ENCODE measurements at places on chromosomes 13 and 19.
A peak's percentile ranks its signal among the peaks of the same experiment; 100 is the strongest.

DNA sequence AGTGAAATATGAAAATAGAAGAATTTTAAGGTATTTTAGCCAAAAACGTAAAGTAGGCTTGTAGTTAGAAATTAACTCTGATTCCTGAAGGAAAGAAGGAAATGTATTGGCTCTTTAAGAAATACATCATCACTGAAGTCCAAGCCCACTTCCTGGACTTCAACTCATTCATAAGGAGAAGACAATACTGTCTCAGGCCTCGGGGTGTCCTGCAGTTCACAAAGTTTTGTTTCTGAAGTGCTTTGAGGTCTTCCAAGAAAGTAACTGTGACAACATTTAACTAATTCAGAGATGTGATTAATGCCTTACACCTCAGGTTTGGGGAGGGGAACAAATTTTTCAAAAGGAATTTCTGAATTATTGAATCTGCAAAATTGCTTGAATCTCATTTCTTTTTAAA lies 65.8 kb upstream of the STARD13 start:
- no peak for DNase-seq

DNA sequence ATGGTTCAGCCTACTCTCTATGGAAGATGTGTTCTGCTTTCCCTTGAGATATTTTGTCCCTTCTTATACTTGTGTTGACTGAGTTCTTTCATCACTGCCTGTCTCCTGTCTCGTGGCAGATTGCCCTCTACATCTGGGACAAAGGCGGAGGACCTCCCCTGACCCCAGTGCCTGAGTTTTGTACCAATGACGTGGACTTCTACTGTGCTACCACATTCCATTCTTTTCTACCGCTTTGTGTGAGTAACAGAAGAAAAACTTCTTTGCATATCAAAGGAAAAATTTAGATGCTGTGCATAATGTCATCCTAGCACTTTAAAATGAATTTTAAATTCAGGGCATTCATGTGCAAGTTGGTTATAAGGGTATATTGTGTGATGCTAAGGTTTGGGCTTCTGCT lies 74.6 kb downstream of the B3GLCT start:
- no peak for DNase-seq

- DNase-seq, result no peak
These were observed 5.1 kb downstream of the OR10H1 start for GRCh38 chr19:15810335-15810734.

DNA sequence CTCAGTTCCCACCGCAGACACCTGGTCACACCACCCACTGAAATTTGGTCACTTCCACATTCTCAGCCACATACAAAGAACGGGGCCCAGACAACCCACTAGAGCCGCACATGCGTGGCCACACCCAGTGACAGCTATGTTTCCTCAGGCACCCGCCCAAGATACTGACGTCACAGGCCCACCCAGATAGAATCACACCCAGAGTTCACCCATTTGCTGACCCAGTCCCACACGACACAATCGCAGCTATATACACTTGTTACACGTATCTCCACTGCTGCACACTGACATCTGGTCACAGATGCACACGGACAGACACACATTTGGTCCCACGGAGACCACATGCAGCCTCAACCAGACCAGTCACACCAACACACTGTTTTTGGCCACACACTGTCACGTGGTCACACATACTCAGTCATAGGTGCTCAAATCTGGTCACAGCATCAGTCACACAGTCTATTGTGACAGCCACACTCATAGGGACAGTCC lies 2.9 kb downstream of the NUMBL start:
- DNase-seq, result no peak

DNA sequence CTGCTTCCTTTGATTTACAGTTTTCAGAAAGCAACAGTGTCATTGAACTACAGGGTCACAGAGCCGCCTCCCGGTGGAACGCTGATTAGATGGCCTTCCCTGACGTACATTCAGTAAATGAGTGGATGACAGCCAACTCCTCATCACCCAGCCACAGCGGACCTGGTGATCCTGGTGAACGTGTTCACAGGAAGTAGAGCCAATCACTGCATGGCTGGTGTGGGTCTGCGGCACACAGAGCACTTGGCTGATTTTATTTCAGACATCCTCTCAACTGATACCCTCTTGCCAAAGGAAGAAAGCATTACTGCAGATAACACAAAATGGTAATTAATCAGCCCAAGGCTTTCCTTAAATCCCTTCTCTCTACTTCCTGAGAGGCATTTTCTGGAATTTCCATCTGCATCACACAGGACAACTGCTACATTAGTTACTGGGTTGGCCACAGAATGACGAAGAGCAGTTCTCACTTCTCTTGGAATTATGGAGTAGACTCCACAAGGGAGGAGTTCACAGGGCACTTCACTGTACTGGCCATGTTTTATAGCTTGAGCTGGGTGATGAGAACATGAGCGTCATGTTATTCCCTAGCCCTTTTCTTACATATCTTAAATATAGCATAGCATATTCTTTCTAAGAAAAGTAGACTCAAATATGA lies 84.0 kb upstream of the SLC7A1 start:
- no peak for DNase-seq

DNA sequence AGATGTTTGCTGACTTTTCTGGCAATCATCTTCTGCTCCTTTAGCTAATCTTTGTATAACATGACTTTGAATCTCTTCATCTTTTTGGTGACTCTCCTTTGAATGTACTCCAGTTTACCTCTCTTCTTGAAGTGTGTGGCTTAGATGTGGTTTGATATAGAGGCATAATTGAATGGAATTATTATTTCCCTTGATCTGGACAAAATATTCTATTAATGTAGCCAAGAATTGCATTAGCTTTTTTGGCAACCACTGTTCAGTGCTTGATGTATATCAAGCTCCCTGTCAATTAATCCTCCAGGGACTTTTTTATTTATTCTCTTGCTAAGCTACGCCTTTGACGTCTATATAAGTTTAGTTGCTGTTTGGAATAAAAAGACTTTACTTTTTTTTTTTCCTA lies 490.8 kb downstream of the PCDH20 start:
- no peak for DNase-seq

DNA sequence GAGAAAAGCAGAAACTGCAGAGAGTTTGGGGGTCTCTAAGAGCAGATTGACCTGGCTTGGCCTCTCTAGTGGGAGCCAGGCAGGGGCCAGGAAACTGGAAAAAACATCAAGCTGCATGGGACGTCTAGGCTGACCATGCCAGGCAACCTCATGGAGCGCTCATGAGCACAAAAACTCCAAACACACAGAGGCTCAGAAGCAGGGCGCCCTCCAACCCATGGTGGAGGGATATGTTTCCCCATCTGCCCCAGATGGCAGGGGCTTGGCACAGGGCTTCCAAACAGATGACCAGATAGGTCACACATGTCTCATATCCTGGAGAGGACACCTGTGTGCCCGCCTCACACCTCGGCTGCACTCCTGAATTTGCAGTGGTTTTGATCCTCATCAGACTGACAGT lies 879.0 kb downstream of the UQCRFS1 start:
- DNase-seq, result no peak

GRCh38 chr19:4976401-4977298 lies 7.7 kb downstream of the KDM4B start:
- DNase-seq, result no peak

DNA sequence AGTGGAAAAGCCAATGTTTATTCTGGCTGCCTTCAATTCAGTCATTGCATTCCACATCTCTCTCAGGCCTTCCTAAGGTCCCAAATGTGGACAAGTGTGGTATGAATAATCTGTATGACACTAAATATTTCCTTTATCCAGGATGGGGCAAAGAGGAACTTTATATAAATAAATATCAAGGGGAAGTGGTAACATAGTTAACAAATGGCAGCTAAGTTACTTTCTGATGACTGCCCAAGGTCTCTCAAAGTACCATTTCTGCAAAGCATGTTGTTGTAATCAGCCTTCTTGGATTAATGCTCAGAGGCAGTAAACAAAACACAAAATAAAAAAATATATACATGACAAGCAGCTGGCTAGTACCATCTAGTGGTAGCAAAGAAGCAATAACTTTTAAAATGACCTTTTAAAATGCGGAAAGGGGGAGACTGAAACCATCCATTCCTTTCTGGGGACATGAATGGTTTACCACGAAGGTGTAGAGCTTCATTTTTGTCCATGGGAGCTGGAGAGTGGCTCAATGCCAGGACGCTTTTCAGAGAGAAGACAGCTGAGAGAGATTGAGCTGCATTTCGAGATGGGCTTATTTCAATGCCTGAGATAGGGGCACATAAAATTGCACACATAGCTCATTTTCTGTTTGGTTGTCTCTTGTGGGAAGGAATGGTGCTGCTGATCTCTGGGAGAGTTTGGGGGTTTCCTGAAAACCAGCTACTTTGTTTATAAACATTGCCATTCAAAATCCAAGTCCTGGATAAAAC lies 259.2 kb downstream of the RFC3 start:
- no peak for DNase-seq

DNA sequence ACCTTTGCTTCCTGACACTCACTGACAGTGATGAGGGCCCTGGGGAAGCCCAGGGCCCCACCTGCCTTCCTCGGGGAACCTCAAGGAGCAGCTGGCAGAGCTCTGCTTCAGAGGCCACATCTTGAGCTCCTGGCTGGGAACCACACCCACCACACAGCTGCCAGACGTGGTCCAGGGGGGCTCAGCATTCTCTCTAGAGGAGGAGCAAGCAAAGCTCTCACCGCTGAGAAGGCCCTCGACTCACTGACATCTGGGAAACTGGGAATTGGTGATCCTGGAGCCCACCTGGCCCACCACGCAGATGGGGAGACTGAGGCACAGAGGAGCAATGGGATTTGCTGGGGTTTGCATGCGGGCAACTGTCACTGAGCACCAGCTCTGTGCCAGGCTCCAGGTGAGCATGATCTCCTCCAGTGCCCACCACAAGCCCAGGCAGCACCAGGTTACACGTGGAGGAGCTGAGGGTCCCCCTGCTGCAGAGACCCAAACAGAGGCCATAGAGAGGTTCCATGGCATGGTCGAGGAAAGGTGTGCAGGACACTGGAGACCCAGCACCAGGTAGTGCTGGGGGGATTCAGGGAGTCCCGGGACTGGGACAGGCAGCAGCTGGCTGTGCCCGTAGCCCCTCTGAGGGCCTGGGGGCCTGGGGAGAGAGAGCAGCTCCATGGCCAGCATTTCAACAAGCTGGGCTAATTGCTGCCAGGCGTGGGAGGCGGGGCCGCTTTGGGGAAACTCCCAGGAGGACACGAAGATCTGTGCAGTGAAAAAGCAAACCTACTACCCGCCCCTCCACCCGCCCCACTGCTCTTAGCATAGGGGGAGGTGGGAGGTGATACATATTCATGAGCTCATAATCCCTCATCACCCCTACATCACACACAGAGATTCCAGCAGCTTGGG lies 33.4 kb downstream of the PEPD start:
- peak; percentile 16 for DNase-seq

- no peak for DNase-seq
These were observed 42.7 kb downstream of the TEX29 start for GRCh38 chr13:111363121-111363520.

DNA sequence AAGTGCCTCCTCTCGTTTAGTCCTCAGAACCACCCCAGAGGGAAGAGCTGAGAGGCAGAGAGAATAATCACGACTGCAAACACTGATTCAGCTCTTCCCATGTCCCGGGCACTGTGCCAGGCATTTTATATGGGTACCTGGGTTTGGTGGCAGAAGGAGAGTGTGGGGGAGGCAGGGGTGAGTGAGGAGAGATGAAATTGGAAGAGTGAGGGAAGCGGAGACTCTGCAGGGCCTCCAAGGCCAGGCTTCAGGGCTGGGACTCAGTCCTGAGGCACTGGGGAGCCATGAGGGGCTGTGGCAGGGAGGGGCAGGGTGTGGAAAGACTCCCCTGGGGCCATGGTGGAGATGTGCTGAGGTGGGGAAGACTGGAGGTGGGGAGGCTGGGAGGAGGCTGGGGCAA lies 8.7 kb downstream of the SYNGR4 start:
- DNase-seq, result no peak

DNA sequence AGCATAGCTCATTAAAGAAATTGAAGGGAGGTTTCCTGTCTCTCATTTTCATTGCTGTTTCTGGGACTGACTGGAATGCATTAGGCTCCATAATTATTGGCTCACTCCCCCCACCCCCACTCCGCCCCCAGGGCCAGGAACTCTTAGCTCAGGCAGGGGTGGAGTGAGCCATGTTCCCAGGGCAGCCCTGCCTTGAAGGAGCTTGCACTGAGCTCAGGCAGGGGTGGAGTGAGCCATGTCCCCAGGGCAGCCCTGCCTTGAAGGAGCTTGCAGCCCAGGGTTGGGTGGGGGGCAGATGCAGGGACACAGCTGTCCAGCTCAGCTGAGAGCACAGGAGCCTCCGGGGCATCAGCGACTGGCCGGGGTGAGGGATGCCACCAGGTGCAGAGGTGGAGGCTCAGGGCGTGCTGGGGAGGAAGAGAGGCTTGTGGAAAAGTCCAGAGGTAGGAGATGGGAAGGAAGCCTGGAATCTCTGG lies 39.1 kb upstream of the TFDP1 start:
- no peak for DNase-seq

DNA sequence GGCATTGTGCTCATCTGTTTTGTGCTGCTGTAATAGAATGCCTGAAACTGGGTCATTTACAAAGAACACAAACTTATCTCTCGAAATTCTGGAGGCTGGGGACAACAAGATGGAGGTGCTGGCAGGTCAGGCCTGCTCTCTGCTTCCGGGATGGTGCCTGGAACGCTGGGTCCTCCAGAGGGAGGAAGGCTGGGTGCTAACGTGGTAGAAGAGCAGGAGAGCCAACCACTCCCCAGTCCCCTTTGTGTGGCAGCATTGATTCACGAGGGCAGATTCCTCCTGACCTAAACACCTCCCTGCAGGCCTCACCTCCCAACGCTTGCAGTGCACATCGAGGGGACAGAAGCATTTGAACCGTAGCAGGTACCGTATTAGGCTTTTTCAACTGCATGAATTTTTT lies 34.1 kb upstream of the TFDP1 start:
- DNase-seq, result no peak

- DNase-seq, result no peak
These were observed 498.1 kb downstream of the COG6 start for GRCh38 chr13:40153516-40153915.

DNA sequence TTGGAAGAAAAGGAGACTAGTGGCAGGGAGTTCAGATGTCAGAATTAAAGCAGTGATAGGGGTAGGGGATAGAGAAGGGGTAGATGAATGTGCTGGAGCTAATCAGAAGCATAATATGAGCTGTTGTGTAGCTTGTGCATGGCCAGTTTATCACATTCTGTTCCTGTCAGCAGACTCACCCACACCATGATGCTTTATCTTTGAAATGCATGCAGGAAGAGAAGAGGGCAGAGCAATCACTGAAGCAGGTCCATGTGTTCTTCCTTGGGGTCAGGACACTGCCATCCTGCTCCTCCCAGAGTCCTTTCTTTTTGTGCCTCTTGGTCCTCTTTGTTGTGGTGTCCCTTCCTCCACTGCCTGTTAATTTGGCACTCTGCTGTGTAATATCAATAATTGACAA lies 5.8 kb downstream of the CHAMP1 start:
- DNase-seq, result no peak

DNA sequence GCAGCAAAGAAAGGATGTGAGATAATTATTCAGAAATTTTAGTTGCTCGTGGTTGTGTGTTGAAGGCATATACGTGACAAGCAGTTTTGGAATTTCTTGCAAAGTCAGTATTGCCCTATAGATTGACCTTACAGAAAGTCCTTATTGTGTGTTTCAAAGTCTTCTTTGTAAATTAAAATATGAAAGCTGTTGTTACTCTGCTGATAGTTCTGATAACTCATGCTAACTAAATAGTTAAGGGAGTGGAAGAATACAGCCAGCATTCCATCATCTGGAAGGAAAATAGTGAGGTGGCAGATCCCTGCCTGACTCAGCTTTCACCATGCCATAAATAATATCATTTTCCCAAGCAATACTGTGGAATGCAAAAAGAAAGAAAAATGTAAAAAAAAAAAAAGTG lies 27.2 kb downstream of the WASF3 start:
- DNase-seq, result no peak

GRCh38 chr13:106372199-106373155 lies 163.0 kb downstream of the EFNB2 start:
- DNase-seq, result no peak

- no peak for DNase-seq
These were observed 99.4 kb downstream of the DNAJC15 start for GRCh38 chr13:43122791-43123190.

Data from CD4-positive, alpha-beta T cell (primary cell).